Caki2 (cell line): ENCODE measurements at places on chromosomes 12 and 14.
A peak's percentile ranks its signal among the peaks of the same experiment; 100 is the strongest.

- DNase-seq = no peak
These were observed 532.0 kb downstream of the TMEM121 start for GRCh38 chr14:106058342-106058741.

DNA sequence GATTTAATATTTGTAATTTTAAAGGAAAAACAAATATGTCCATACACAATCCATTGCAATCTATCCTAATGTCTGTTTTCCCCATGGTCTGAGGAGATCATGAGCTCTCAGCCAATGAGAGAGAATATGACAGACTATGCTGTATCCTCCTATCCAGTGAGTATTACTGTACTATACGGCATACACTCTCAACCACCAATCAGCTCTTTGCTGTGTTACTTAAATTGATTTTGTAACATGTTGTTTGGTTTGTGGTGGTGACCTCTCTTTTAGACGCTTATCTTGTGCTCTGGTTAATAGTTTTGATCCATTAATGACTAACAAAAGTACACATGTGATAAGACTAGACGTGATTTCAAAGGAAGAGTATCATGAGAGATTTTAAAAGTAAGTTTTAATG lies 231.5 kb upstream of the FOXN3 start:
- no peak for DNase-seq

- DNase-seq = no peak
These were observed 388.0 kb downstream of the EMP1 start for GRCh38 chr12:13584541-13584940.

GRCh38 chr14:73764406-73765280 lies 50.5 kb upstream of the PNMA1 start:
- DNase-seq = peak; percentile 56
